ENCODE measurements at places on chromosomes 6 and 20. TPM values are rescaled to one million over a fixed set of nuclear protein-coding genes. Genes with fewer than 3 reads are reported as not detected.
A peak's percentile ranks its signal among the peaks of the same experiment; 100 is the strongest.

Gene PRSS16
- total RNA-seq = 21.1 TPM

Gene TGM2
- total RNA-seq = 1.5 TPM

Gene FAM209B
- total RNA-seq = 0.64 TPM

Gene RIPPLY2
- total RNA-seq = 2.1 TPM

Gene CGA
- not detected for total RNA-seq

Gene PMEPA1
- total RNA-seq = 29.8 TPM

Gene OTOR
- total RNA-seq = not detected

DNA sequence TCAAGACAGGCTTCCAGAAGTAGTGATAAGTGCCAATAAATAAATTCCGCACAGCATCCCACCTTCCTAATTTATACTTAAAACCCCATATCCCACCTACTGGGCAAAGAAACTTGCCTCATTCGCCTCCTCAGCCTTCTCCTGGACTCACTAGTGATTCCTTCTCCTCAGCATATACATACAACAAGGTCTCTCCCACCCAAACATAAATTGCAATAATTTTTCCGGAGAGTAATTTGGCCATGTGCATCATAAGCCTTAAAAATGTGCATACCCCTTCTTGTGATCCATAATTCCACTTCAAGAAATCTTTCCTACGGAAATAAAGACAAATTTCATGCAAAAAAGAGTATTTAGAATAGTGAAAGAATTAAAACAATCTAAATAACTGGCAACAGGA is 26.8 kb downstream of the RANBP9 start:
- DNase-seq = no peak

DNA sequence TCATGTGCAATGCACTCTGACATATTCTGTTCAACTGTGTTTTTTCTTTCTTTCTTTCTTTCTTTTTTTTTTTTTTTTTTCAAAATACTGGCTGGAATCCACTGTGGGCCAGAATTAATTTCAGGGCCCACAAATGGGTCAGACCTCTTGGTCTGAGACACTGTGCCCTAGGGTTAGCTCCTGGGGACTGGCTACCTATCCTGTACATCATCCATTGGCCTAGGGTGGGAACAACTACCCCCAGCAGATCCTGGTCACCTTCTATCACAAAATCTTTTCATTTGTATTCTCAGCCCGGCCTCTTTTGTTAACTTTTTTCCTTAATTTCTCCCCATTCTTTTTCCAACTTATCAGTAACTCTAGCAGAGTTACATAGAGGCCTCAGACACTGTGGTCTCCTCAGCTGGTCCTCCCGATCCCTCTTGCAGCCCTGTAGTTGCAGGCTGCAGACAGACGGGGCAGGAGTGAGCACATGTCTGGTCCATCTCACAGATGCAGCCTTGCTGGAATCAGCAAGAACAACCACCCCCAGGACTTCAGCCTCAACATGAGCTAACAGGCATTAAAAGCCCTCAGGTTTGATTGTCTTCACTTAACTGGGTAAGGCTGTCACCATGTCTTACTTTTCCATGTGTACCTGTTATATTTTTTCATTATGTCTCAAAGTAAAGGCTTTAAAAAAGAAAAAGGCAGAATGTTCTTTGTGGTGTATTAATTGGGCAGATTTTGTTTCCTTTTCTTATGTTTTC is 41.3 kb downstream of the TXLNB start:
- peak; percentile 79 for DNase-seq

DNA sequence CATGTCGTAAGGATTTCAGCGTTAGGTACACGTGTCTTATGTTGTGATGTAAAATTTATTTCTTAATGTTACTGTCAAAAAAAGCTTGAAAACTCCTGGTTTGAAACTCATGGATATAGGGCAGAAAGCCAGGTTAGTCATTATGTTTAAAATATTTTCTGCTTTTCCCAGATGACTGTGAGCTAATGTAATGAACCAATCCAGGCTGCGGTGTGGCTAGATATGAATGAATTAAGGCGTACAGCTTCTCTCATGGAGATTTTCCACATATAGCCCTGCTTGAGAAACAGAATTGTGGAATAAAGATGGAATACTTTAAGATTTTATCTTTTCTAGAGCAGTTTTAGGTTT is 80.3 kb upstream of the STMND1 start:
- no peak for DNase-seq

DNA sequence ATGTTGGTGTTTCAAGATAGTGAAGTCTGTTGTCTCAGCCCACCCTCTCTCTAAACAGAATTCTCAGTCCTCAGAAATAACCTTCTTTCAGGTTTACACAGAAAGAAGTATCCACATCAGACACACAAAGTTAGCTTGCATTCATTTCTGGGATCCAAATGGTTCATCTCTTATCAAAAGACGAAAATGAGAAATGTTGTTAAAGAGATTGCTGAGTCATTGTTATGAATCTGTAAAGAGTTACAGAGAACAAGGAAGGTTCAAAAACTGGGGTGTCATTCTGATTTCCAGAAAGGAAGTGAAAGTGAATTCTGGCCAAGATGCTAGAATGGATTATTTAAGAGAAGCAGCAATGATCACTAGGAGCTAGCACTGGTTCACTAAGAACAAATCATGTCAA is 90.5 kb upstream of the ATXN1 start:
- DNase-seq = no peak

DNA sequence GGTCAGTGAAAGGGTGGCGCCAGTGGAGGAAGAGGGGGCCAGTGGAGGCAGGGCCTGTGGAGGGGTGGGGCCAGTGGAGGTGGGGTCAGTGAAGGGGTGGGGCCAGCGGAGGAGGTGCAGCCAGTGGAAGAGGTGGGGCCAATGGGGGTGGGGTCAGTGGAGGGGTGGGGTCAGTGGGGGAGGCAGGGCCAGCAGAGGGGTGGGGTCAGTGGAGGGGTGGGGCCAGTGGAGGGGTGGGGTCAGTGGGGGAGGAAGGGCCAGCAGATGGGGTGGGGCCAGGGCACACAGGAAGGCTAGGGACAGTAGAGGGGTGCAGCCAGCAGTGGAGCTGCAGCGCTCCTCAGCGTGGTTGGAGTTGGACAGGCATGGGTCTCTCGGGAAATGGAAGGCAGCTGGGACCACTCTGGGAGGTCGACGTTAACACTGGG is 18.7 kb downstream of the ADRM1 start:
- DNase-seq = peak; percentile 59

DNA sequence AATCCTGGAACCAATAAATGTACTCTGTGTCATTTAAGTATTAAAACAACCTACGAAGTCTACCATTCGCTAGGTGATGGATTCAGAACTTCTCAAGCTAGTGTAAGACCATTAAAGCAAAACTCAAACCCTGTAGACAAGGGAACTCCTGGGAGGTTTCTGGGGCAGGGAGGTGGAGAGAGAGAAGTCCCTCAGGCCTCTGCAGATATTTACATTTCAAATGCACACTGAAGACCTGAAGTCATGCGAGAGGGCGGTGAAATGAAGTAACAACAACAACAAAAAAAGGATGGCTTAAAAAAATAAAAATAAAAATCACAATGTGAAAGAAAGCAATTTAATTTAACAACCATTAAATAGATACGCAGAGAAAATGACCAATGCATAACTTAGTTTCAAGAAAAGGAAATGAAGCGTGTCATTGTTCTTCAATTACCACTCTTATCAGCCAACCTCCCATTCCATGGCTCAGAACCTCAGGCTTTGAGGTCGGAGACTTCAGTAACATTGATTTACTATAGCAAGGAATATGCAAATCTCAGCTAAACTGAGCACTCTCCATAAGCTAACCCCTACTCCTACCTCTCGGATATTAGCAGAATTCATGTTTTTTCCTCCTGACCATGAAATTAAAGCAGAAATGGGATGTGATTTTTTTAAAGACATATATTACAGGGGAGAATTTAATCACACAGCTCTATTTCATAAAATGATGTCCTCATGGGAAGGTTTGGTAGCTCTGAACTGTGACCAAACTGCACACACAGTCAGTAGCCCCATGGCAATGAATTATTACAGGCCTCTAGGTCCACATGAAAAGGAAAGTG is 140.6 kb downstream of the KIF16B start:
- no peak for DNase-seq

DNA sequence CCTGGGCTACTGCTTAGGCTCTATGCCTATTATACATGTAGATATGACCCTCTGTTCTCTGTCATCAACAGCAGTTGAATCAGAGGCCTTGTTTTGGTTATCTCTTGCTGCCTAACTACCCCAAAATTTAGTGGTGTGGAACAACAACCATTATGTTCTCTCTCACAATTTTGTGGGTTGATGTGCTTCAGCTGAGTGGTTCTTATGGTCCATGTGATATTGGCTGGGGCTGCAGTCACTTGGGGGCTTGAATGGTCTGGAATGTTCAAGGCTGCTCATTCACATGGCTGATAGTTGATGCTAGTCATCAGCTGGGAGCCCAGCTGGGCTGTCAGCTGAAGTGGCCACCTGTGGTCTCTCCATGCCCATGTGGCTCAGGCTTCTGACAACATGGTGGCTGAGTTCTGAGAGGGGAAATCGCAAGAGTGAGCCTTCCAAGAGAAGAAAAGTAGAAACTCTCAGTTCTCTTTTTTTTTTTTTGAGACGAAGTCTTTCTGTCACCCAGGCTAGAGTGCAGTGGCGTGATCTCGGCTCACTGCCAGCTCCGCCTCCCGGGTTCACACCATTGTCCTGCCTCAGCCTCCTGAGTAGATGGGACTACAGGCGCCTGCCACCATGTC is 47.8 kb downstream of the SHLD1 start:
- DNase-seq = no peak

- no peak for DNase-seq
Measured at GRCh38 chr6:22471132-22471690, 98.2 kb upstream of the HDGFL1 start.

Data from WTC11 (cell line).